Muscle of leg (tissue), 16 donors: ENCODE measurements at places on chromosomes 4 and X. TPM values are rescaled to one million over a fixed set of nuclear protein-coding genes. Genes with fewer than 3 reads are reported as not detected.

F8A2 gene
- not detected for total RNA-seq

C4orf51 gene
- not detected for total RNA-seq

TRAPPC11 gene
- total RNA-seq, result 34.3 TPM

HSD17B13 gene
- 0.22 TPM for total RNA-seq

TEX13A gene
- not detected for total RNA-seq
